ENCODE measurements at places on chromosomes 16 and 17.

DNA sequence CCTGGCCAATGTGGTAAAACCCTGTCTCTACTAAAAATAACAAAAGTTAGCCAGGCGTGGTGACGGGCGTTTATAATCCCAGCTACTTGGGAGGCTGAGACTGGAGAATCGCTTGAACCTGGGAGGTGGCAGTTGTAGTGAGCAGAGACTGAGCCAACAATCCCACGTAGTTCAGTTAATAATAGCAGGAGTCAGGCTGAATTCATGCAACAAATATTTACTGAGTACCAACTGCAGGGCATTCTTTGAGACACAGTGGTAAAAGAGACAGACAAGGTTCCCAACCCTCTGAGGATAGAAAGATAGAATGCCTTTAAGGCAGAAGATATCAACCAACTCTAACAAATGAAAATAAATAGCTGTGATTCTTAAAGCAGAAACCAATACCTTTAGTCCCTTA lies 39.1 kb downstream of the SPOP start:
- DNase-seq: no peak

DNA sequence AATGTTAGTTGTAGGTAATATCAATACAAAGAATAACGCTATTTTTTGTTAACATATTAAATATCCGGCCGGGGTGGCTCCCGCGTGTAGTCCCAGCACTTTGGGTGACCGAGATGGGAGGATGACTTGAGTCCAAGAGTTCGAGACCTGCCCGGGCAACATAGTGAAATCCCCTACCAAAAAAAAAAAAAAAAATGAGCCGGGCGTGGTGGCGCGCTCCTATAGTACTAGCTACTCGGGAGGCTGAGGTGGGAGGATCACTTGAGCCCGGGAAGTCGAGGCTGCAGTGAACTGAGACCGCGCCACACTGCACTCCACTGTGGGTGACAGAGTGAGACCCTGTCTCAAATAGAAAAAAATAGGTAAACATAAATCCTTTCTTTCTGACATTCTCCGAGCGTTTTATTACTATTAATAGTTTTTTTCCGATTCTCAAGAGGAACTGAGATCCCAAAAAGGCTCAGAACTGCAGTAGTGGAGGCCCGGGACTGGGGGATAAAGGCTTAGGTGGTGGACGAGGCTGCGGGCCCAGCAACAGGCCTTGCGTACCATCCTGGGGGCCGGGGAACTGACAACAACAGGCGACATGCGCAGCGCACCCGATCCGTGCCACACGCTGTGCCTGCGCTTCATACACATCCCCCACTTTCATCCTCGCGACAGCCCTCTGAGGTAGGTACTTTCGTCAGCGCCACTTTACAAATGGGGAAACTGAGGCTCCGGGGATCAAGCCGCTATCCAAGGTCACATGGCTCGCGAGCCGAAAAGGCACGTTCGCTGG lies 919 bp downstream of the N4BP1 start:
- no peak for DNase-seq

DNA sequence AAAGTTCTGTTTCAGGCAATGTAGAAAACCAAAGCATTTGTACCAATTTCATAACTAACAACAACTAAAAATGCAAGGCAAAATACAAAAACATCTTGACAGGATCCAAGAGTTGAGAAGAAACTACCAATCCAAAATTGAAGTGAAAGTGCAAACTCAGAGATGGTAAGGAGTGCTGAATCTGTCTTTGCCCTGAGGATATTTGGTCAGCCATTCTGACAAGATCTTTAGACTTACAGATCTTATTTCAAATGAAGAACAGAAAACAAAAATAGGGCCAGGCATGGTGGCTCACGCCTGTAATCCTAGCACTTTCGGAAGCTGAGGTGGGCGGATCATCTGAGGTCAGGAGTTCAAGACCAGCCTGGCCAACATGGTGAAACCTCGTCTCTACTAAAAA lies 412.8 kb downstream of the ZFHX3 start:
- DNase-seq: no peak

DNA sequence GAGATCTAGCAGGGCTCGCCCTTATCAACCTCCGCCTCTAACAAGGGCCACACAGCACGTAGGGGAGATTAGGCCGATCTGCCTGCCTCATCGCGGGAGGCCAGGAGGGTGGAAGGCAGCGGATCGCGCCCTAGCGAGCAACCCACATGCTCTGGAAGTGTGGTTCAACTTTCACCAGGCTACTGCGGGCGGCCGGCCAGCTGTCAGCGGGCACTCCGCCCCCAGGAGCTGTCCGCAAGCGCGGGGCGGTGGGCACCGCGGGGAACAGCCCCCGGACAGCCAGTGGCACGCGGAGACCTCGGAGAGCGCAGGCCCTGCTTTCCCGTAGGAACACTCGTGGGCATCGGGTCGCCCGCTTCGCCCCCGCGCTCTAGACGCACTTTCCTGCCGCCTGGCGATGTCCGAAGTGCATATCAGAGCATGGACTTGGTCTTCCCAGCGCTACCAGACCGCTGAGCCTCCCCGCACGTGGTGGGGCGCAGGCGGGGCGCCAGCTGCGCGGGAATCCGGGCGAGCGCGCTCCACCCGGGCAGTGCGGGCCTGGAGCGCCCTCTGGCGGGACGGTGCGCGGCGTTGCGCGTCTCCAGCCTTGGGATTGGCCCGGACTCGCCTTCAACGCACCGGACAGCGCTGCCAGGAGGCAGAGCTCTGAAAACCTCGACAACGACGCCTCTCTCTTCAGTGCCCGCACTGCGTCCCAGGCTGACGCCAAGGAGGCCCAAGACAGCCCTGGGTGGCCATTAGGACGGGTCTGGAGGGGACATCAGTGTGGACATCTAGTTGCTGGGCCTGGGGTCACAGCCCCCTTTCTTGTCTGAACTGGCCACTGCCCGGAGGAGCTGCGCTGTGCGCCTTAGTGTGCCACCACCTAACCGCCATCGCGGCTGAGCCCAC lies 3.6 kb upstream of the ZNHIT3 start:
- peak; percentile 63 for DNase-seq

GRCh38 chr17:72691017-72691416 lies 401.5 kb downstream of the SLC39A11 start:
- DNase-seq: no peak

DNA sequence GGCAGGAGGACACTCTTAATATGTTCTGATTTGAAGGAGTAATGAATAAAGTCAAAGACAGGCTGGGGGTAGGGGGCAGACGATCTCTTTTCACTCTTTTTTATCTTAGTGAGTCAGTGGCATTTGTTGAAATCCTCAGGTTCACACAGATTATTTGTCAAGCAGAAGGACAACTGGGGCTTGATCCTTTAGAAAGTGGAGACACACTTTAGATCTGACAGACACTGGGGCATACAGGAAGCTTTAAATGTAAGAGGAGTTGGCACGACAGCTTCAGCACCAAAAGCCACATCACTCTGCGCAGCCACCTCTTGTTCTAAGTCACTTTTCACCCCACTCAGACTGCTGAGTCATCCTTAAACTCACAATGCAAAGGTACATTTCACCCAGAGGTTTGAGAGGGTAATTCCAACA lies 121.5 kb downstream of the STXBP4 start:
- DNase-seq: no peak

Data from activated CD8-positive, alpha-beta memory T cell treated with anti-CD3 and anti-CD28 coated beads for 4 hours (primary cell).